ENCODE measurements at places on chromosomes 6 and 20. TPM values are rescaled to one million over a fixed set of nuclear protein-coding genes. Genes with fewer than 3 reads are reported as not detected.

Gene DACT2
- total RNA-seq: not detected

Gene SUMO4
- total RNA-seq: 2.4 TPM

Gene CLIC5
- total RNA-seq: 0.19 TPM

Gene LAMA5
- 53.6 TPM for total RNA-seq

Gene CD93
- 215 TPM for total RNA-seq

Gene KIAA0408
- 0.29 TPM for total RNA-seq

Gene NRN1
- total RNA-seq: 47.7 TPM

Gene SALL4
- total RNA-seq: 0.65 TPM
